ENCODE measurements at places on chromosomes 3 and 15.
A peak's percentile ranks its signal among the peaks of the same experiment; 100 is the strongest.

DNA sequence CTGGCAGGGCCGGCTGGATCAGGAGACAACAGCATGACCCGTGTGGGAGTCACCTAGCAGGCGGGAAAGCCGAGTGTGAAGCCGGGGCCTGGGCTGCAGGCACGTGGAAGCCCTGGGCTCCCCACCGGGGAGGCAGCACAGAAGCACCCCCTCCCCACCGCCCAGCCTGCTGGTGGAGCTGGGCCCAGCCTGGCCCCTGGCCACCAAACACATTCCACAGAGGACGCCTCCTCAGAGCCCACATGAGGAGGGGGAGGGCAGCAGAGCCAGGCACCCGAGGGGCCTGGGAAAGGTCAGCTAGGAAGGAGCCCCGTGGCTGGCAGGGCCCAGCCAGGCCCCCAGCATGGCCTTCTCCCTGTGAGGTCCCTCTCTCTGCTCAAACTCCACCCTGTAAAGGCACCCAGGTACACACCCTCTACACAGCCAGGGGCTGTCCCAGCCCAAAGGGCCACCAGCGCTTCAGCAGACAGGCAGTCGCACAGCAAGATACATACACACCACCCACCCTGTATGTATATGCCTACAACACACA is 4.5 kb downstream of the PLXNB1 start:
- no peak for DNase-seq

- DNase-seq, result no peak
These were observed 108.5 kb downstream of the SAMMSON start for GRCh38 chr3:70108072-70108471.

GRCh38 chr3:39752751-39753150 is 56.7 kb upstream of the MYRIP start:
- no peak for DNase-seq

DNA sequence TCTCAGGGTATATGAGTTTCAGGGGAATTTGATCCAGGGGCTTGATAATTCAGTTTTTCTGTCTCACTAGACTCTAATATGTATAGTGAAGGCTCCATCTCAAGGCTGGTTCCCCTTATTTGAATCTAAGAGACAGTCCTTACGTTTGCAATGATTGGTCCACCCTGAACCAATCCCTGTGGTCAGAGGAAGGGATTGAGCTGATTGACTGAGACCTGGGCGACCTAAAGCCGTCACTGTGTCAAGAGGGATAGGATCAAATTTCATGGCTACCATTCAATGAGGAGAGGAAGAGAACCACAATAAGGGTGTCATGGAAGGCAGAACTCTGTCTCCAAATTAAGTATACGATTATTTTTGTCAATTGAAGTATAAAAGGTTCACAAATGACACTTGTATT is 16.3 kb downstream of the NUDT16 start:
- DNase-seq, result no peak

DNA sequence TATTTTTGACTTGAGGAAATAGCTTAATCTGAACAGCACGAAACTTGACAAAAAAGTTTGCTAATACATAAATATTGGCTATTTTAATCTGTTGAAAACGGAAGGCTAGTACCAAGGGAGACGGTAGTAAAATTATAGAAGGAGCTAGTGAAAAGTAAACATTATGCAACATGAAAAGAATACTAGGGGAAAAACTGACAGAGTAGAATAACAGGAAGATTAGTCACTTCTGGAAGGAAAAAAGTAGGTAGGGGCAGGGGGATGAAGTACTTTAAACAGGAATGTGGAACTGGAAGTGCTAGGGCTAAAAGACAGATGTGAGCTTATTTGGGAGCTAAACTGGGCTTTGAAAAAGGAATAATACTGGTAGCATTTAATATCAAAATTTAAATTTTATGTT is 60.1 kb downstream of the MBNL1 start:
- no peak for DNase-seq

GRCh38 chr15:36499412-36500389 is 79.7 kb upstream of the CDIN1 start:
- DNase-seq, result no peak

- DNase-seq, result no peak
These were observed 630.5 kb upstream of the LMCD1 start for GRCh38 chr3:7871003-7871560.

DNA sequence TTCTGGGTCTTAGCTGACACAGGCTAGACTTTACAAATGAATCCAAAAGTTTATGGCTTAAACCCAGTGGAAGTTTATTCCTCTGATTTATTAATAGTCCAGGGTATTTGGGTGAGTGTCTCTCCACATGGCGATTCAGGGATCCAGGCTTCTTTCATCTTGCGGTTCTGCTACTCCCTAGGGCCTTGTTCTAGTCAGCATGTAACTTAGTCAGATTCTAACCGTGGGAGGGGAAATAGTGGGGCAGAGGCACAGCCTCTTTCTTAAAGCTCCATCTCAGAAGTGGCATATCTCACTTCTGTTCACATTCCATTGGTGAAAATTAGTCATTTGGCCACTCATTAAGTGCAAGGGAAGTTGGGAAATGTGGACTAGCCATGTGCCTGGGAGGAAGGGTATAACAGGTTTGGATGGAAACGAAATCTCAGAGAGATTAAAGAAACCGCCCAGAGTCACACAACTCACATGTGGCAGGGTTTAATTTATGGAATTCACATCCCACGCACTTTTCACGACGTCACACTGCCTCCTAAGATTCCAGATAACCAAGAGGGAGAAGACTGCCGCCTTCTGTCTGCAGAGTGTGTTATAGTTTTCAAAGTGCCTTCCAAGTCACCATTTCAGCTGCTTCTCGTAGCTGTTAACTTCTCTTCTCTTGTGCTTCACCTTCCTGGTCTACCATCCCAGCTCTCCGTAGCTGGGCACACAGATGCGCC is 11.4 kb upstream of the RASGRF1 start:
- DNase-seq, result no peak

DNA sequence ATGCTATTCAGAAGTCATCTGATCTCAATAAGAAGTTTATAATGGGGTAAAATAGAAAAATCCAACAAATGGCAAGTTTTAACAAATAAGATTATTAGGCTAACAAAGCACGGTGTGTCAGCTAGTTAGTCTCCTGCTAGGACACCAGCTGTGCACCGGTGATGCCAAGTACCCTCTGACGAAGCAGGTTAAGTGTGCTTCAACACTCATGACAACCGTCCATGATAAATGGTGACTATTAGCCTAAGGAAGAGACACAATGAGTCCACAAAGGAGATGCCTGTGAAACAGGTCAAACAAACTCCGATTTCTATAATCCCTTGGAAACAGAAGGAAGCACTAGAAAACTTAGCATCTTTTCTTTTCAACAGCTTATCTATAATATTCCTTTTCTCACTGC is 36.5 kb downstream of the ATP13A3 start:
- DNase-seq, result peak; percentile 41

- no peak for DNase-seq
These were observed 55.1 kb upstream of the RASA2 start for GRCh38 chr3:141431411-141432378.

GRCh38 chr3:140117096-140117526 is 182.1 kb downstream of the CLSTN2 start:
- DNase-seq, result no peak

DNA sequence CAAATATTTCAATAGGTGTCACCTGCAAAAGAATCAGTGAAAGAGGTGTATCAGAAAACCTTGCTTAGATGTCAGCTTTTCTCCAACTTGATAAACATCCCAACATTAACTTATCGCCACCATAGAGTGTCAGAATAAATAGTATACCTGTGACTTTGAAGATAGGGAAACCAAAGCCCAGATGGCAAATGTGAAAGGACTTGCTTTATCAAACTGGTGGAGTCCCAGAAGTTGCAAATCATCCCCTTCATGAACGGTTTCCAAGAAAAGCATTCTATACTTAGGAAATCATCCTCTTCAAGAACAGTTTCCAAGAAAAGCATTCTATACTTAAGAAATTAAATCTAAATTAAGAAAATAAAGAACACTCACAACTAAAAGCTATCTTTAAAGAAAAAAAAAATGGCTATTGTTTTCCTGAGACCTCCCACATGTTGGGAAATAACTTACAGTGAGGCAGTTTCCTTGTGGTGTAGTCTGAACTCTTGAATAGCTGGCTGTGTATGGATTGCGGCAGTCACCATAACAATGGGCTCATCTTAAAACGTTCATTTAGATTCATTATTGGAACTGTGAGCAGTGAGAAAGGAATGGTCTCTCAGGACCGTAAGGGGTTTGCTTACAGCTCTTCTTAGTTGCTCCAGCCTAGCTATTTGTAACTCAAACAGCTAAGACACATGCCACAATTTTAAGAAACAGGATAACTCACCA is 56.5 kb downstream of the GHSR start:
- no peak for DNase-seq

- DNase-seq, result no peak
These were observed 71.5 kb downstream of the FOXP1 start for GRCh38 chr3:71512000-71512399.

DNA sequence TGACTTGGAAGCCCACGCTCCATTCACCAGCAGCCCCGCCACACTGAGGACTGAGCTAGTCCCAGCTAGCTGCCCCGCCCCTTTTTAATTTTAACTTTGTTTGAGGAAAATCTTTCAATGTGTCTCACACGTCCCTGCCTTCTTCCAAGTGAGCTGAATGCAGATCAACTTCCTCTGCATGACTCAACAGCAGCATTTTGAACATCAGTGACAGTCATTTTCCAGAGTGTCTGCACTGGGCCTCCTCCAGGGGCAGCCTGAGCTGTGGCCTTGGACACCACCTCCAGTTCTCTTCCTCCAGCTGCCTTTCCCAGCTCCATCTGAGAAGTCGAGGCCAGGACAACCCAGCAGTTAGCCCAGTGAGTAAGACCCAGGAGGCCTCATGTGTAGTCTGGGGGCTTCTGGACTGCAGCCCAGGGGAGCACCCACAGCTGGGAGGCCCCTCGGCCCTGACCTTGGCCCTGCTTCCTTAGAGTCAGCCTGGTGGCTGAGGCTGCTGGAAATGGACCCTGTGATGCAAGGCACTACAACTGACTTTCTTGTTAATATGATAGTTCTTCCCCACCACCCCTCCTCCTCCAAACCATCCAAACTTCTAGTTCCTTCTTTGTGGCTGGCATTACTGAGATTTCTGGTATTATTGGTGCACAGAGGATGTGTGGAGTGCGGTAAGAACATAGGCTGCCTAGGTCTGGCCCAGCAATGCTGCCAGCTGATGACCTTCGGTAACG is 21.4 kb upstream of the ESYT3 start:
- DNase-seq, result no peak

- no peak for DNase-seq
These were observed 19.7 kb downstream of the CHMP2B start for GRCh38 chr3:87246662-87247429.

GRCh38 chr3:8869613-8870012 is 93.7 kb downstream of the RAD18 start:
- no peak for DNase-seq

GRCh38 chr3:123419181-123419849 is 29.6 kb downstream of the ADCY5 start:
- DNase-seq, result no peak

DNA sequence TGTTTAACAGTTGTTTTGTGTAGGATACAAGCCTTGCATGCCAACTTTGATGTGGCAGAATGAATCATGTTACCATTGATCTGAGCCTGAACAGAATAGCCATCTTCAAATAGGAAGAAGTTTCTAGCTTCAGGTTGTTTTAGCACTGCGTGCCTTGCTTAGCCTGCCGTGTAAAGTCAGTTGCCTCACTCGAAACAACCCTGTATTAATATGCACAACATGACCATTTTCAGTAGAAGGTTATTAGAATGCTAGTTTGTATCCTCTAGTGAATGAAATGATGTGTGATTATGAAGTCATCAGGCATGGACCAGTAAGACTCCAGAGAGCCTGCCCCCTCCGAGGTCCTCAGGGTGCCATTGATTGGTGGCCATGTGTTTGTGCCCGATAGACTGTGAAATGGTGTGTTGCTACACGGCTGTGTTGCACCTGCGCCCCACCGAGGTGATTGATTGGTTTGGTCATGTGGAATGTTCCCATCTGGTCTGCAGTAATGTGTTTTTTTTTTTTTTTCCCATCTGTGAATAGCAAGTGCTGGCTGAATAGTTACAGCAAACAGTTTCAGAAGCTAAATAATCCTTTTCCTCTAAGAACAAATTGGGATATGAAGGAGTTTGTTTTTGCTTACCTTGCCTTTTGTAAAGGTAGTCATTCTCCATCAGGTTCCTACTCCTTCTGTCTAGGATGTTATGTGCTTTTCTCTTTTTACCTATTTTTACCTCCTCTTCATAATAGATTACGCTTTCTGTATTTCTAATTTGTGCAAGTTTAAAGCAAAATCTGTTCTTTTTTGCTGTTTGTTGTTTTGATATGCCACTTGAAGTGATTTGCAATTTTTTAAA is 214.9 kb downstream of the TCF12 start:
- DNase-seq, result no peak

DNA sequence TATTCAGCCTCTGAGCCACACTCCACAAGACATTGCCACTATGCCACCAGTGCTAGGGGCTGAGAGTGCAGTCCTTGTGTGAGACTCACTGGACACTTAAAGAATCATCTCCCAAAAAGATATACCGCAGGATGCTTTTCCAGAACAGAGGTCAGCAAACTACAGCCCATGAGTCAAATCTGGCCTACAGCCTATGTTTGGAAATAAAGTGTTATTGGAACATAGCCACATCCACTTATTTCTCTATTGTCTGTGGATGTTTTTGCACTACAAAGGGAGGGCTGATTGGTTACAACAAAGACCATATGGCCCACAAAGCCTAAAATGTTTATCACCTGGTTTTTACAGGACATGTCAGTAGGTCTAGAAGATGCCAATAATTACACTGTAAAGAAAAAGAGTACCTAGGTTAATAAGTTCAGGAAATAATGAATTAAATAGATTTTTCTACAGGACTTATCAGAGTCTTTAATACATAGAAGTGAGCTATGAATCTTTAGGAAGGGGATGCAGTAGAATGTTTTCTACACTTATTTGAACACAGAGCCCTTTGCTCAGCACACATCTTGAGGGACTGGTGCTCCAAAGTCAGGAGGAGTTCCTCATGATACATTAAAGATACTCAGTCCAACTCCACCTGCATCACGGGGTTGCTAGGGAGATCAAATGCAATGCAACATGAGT is 26.3 kb downstream of the SRGAP3 start:
- DNase-seq, result no peak

DNA sequence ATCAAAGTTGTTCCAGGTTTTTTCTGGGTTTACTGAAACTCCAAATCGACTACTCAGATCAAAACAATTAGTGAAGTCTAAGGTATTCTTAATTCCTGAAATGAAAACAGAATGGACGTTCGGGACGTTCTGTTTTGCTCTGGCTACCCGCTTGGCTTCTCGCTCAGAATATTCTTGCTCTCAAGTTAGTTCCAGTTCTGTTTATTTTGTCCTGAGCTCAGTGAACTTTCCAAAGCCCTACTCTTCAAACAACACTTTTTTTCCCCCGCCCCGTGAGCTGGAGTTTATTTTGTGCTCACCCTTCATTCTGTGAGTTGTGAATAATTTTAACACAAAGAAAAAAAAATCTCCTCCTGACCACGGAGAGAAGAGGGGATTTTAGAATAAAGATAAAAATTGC is 72.6 kb downstream of the SAMMSON start:
- DNase-seq, result no peak

GRCh38 chr3:180068023-180068422 is 31.3 kb upstream of the PEX5L start:
- no peak for DNase-seq

- no peak for DNase-seq
These were observed 871.0 kb downstream of the PLOD2 start for GRCh38 chr3:145290010-145290409.
